Daoy (cell line): ENCODE measurements at places on chromosomes 12 and 14.

- DNase-seq: no peak
Measured at GRCh38 chr12:24945845-24946244, 3.1 kb downstream of the BCAT1 start.

DNA sequence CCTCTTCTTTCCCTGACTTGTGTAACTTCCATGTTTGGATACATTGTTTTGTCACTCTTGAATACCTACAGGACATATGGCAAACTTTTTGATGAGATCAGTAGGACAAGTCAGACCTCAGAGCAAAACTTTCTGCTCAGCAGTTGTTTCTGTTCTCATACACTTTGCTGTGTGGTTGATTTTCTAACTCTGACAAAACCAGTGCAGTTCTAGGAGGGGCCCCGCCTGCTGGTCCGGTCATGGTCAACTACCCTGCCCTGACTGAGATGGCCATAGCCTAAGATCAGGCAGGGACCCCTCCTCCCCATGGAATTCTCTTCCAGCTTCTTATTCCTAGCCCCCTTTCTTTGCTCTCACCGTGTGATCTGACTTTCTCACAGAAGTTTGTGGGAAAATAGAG is 92.8 kb downstream of the OTOGL start:
- DNase-seq: no peak

- DNase-seq: no peak
Measured at GRCh38 chr12:55549302-55549701, at the start of gene OR6C4. Gene OR6C4 (plus strand): TSS chr12:55549602. CDS start chr12:55551227, 1,625 bp downstream.

DNA sequence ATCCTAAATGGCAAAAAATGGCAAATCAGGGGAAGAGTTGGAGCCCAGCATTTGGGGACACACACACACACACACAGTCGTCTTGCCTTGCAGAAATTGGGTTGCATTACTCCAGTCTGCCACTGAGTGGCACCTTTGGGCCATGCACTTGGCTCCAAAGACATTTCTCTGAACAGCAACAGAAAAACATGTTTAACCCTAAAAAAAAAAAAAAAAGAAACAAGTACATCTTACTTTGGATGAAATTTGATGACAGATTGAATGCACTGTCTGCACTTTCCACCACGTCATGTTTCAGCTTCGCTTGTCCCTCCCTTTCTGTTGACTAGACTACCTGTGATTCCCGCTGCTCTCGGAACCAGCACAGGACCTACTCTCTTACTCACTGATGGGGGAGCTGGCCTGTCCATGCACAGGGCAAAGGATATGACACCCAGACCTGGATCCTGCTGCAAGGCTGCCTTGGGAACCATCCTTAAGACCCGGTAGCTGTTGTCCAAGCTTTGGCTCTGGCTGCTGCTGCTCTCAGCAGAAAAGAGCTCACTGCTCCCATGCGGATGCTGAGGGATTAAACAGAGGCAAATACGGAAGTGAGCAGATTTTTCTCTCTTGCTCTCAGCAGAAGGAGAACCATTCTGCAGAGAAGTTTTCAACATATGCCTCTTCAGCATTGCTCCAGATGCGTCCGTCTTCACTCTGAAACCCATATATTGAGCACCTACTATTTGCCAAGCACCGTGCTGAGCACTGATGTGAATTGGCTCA is 376.8 kb downstream of the DPF3 start:
- peak; percentile 80 for DNase-seq

- DNase-seq: peak; percentile 70
Measured at GRCh38 chr14:75514673-75515628, 7.3 kb upstream of the BATF start.
